ENCODE measurements at places on chromosomes 7 and 10. TPM values are rescaled to one million over a fixed set of nuclear protein-coding genes. Genes with fewer than 3 reads are reported as not detected.

DNA sequence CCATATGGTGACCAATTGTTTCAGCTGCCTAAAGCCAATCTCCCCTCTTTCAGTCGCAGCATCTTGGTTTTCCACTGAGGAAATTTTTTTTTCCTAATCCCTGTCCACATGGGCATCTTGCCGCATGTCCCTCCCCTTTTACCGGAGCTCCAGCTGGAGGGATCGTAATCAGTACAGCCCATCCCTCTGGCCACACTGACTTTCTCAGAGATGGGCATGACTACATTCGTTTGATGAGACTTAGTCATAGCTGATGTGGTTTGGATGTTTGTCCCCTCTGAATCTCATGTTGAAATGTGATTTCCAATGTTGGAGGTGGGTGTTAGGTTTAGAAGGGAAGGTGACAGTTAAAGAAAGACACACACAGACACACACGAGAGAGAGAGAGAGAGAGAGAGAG lies 186.8 kb upstream of the CXCL12 start:
- no peak for DNase-seq

DNA sequence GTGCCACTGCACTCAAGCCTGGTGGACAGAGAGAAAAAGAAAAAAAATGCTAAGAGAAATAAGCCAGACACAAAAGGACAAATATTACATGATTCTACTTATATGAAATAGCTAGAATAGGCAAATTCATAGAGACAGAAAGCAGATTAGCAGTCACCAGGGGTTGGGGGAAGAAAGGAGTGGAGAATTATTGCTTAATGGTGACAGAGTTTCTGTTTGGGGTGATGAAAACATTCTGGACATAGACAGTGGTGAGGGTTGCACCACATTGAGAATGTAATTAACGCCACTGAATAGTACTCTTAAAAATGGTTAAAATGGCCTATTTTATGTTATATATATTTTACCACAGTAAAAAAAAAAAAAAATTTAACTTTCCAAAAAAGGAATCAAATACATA lies 6.4 kb upstream of the NT5C2 start:
- no peak for DNase-seq

The CYP2C19 gene
- 0.35 TPM for total RNA-seq

- DNase-seq = no peak
These were observed 27.5 kb upstream of the WAC start for GRCh38 chr10:28505359-28505959.

DNA sequence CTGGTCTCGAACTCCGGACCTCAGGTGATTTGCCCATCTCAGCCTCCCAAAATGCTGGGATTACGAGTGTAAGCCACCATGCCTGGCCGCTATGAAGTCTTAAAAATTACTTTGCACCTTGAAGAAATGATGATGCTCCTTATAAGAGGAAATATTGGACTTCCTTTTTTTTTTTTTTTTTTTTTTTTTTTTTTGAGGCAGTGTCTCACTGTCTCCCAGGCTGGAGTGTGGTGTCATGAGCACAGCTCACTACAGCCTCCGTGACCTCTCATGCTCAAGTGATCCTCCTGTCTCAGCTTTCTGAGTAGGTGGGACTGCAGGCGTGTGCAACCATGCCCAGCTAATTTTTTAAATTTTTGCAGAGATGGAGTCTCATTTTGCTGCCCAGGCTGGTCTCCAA lies 65.3 kb downstream of the KMT2E start:
- DNase-seq = no peak

- DNase-seq = no peak
These were observed 56.2 kb upstream of the ATP6V0A4 start for GRCh38 chr7:138854115-138854645.

The RNF32 gene
- total RNA-seq = 0.56 TPM

The CFAP46 gene
- 3.1 TPM for total RNA-seq

The MYH16 gene
- total RNA-seq = not detected

The PSAP gene
- total RNA-seq = 391 TPM

DNA sequence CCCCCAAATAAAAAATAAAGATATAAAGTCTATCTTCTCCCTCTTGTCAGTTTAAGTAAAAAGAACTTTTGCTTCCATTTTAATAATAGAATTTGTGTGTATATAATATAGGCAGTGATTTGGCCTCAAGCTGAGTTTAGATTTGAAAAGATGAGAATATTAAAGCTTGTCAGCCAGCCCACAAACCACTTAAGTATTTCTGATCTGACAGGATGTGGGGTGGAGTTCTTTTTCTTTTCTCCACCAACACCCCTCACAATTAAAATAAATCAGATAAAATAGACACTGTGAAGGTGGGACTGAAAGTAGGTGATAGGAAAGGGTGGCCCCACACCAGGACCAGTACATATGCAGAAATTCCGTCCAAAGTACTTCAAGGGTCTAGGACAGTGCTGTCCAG lies 714.1 kb downstream of the AUTS2 start:
- no peak for DNase-seq

The FBH1 gene
- 90.8 TPM for total RNA-seq

DNA sequence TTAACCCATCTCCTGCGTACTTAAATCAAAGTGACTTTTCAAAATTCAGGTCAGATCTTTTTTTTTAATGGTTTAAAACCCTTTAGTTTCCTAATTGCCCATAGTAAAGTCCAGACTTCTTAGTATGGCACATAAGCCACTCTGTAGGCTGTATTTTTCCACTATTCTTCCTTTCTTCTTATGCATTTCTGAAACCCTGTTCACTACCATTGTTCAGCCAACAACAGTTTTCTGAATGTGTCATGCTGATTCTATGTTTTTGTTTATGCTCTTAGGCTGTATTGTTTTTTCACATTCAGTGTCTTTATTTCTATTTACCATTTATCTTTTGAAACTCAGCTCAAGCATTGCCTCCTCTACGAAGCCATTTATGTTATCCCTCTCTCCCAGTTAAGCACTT lies 26.7 kb downstream of the CCSER2 start:
- DNase-seq = no peak
